GM06990 (cell line): ENCODE measurements at places on chromosomes 4 and X.

GRCh38 chrX:71604796-71605568 lies 13.3 kb downstream of the CXCR3 start:
- DNase-seq = no peak

- DNase-seq = no peak
These were observed 24.2 kb downstream of the TNIP2 start for GRCh38 chr4:2731907-2732317.

DNA sequence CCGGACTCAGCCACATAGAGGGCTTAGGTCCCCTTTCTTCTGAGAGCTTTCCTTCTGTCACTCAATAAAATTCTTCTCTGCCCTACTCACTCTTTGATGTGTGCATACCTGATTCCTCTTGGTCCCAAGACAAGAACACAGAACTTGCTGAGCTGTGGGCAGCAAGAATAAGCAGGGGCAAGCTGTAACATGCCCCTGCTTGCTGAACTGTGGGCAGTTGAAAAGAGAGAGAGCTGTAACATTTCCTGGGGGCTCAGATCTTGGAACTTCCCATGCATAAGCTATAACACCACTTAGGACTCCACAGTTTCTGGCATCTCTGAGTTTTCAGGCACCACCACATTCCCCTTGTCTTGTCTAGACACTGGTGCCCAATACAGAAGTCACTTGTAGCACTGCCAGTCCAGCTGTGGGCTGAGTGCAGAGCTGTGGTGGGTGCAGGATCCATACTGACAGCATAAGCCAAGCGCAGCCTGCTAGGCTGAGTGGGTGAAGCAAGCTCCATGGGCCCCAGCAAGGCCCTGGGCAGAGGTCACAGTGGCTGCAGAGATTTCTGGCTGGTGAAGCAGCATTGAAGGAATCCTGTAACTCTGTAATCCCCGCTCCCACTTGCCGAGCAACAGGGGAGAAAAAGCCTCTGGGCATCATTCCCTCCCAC lies 241.2 kb downstream of the PCDH10 start:
- no peak for DNase-seq

DNA sequence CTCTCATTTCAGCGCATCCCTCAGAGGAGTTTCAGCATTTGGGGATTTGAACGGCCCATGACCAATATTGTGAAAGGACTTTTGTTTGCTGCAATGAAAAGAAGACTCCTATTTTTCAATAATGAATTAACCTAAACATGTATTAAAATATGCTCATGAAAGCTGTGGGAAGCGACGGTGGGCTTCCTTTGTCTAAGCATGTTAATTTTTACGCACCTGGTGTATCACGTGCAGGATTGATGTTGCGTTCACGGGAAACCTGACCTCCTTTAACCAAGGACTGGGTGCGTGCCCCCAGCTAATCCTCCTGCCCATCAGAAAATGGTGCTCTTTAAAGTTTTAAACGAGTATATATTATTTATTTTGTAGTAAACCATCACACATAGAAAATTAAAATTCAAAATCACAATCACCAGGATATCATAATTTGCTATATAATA lies 590 bp upstream of the CCDC110 start:
- DNase-seq = no peak

DNA sequence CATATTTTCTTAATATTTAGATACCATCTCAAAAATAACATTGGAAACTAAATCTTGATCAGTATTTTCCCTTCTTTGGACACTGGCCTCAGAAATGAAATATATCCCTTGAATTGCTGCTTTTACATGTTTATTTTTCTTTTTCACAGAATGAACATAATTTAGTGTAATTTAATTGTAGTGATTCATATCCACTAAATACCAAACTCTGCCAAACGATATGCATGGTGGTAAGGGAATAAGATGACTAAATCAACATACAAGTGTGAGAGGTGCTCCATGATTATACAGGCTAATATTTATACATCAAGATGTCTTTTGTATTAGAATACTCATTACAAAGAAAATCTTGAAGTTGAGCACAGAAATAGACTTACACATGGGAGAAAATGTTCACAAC lies 216.8 kb upstream of the PACRGL start:
- no peak for DNase-seq

- DNase-seq = peak; percentile 11
These were observed at the start of gene PTCHD1 for GRCh38 chrX:23334848-23335599. Gene PTCHD1 (plus strand): TSS chrX:23334849. CDS start chrX:23334876, 27 bp downstream.

DNA sequence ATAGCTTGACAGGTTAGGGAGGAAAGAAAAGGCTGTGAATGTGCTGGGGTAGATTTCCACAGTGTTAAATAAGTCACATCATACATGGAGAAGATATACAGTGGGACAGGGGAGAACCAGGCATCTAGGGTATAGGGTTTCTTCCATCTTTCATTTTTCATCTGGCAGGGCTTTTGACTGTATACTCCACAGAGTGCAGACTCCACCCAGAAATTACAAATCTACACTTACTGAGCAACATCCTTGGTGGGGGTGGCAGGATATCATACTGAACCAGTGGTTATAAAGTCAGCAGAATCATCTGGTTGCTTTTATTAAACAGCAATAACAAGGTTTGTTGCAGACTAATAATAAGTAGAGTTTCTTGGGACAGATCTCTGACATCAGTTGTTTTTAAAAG lies 154.2 kb downstream of the NPNT start:
- DNase-seq = no peak

DNA sequence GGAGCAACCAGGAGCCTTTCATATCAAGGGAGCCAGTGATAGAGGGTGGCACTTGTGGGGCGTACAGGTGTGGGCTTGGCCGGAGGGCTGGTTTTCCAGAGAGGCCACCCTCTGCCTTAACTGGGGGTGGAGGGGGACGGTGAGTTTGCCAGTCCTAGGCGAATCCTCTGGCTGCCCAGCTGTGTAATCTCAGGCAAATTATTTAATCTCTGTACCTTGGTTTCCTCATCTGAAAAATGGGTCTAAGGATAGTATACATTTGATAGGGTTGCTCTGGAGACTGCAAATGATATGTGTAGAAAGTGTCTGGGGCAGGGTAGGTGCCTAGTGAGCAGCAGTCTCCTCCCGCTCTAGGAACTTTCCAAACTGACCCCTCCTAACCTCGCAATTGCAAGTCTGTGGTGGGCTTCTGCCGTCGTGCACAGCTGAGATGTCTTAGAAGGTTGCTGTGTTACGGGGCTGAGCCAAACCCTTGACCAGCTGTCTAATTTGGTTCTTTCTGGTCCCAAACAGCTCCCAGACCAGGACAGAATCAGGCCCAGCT lies 3.8 kb upstream of the CXCR3 start:
- no peak for DNase-seq

- DNase-seq = no peak
These were observed 75.7 kb downstream of the RBM47 start for GRCh38 chr4:40553995-40554394.

GRCh38 chr4:151766691-151767090 lies 5.9 kb upstream of the GATB start:
- no peak for DNase-seq

DNA sequence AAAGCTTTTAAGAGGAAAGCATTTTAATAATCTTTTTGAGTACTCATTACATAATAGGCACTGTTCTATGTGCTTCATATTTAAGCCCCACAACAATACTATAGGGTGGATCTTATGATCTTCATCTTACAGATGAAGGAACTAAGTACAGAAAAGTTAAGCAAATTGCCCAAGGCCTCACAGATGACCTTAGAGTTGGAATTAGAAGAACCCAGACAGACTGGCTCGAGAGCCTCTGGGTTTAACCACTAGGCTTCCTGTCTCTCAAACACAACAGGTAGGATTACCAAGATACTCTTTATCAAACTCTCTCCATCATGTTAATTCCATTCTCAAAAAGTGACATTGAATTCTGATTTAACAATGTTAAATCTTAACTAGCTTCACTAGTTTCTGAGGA lies 23.8 kb downstream of the TRPC5 start:
- no peak for DNase-seq
